ENCODE measurements at places on chromosomes 1 and 21. TPM values are rescaled to one million over a fixed set of nuclear protein-coding genes. Genes with fewer than 3 reads are reported as not detected.

The TNFAIP8L2 gene
- total RNA-seq, result not detected

The DMRTA2 gene
- total RNA-seq, result 0.23 TPM

The LAPTM5 gene
- 0.14 TPM for total RNA-seq

The TSTD1 gene
- 0.38 TPM for total RNA-seq

The C1QB gene
- not detected for total RNA-seq

The CAPN8 gene
- total RNA-seq, result 0.68 TPM

The ACTL8 gene
- total RNA-seq, result 1.5 TPM

The ICOSLG gene
- 3.3 TPM for total RNA-seq

Data from A549 treated with CORT108297 at 1 μM for 4 hours (cell line).